ENCODE measurements at places on chromosomes 7 and 10. TPM values are rescaled to one million over a fixed set of nuclear protein-coding genes. Genes with fewer than 3 reads are reported as not detected.

Gene CALML3
- not detected for total RNA-seq

Gene TLX1
- total RNA-seq = not detected

- no peak for DNase-seq
Measured at GRCh38 chr10:7354330-7355047, 56.3 kb downstream of the SFMBT2 start.

- no peak for DNase-seq
Measured at GRCh38 chr10:5613481-5614154, 52.8 kb downstream of the ASB13 start.

DNA sequence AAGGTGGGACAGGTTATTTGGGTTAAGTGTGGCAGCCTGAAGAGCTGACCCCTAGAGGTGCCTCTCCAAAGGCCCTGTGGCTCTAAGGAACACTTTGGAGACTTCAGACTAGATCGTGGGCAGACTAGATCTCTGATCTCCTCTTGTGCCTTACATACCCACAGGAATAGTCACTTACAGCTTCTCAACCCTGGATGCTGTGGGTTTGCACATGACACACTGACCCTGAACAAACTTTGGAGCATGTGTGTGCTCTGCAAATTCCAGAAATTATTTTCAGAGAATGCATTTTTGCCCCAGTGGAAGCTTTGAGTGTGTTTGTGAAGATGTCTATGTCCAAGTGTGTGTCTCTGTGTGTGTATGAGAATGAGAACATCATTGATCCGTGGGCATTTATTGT, 119.6 kb downstream of the EMX2 start:
- DNase-seq = no peak

GRCh38 chr10:112209684-112210131, 26.1 kb upstream of the GPAM start:
- DNase-seq = no peak

- DNase-seq = peak; percentile 46
Measured at GRCh38 chr10:75295868-75296441, 60.2 kb upstream of the COMTD1 start.

DNA sequence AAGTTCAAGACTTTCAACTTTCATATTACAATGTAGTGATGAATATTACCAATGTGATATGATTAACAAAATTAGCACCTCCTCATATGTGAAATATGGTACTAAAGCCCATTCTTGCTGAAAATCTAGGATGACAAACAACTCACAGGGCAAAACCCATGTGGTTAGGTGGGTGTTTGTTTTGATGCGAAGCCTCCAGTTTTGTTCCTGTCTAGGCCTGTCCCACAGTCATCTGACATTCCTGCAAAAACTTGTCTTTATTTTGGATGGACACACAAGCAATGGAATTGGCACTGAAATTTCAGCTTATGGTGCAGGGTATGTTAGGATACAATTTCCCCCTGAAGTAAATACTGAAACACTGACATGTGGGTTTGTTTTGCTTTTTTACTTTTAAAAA, 95.3 kb downstream of the PARD3 start:
- no peak for DNase-seq

- DNase-seq = no peak
Measured at GRCh38 chr7:139394540-139394939, 34.8 kb downstream of the LUC7L2 start.
